ENCODE measurements at places on chromosomes 5 and 9.

DNA sequence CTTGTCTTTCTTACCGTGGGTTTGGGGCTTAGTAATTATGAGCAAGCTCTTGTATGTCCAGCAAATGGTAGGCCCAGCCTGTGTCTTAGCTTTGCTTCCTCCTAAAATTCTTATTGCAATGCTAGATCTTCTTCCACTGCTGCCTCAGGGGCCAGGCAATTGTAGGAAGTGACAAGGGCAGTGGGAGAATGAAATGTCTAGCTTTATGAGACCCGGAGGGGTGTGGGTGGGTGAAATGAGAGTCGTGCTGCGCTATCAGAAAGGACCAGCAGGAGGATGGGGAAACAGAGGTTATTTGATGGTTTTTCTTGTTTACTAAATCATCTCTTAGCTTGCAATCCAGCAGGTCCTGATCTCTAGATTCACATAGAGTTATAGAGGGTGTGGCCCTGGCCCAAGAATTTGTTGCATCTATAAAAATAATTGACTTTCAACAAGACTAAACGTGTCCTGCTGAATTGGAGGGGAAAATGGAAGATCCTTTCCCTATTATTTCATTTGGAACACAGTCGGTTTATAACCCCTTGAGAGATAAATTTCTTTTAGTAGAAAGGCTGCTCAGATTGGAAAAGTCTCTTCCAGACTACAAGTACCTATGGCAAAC is 43.7 kb downstream of the ZNF366 start:
- DNase-seq: no peak

DNA sequence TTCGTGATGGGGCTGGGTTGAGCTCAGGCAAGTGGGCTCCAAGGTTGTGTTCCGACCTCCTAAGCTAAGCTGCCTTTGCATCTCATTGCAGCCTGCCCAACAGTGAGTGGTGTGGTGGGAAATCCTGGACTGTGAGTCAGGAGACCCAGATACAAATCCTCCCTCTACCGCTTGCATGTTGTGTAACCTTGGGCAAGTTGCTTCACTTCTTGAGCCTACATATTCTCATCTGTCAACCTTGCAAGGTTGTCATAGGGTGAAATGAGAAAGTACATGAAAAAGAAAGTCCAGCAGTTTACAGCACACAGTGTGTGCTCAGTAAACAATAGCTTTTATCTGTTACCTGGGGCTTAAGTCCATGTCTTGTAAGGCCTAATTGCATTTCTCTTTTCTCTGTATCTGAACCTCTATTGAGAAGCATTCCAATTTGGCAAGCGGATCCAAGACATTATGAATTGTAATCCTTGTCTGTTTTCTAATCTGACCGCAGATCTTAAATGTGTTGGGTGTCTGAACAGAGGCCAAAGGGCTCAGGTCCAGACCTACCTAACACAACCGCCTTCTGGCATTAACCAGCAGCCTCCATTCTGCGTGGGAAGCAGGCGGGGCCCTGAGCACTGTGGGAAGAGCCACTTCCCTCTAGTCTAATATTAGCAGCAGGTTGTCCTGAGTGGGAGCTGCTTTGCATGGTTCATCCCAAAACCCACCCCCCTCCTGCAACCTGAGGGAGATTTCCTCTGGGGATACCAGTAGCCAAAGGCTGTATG is 1.8 kb upstream of the GALNT12 start:
- DNase-seq: no peak

- DNase-seq: no peak
Measured at GRCh38 chr9:90802386-90802985, 867 bp downstream of the SYK start.

- no peak for DNase-seq
Measured at GRCh38 chr9:121997791-121998190, 95.3 kb downstream of the TTLL11 start.

GRCh38 chr5:119319890-119320289 is 35.9 kb upstream of the TNFAIP8 start:
- no peak for DNase-seq

DNA sequence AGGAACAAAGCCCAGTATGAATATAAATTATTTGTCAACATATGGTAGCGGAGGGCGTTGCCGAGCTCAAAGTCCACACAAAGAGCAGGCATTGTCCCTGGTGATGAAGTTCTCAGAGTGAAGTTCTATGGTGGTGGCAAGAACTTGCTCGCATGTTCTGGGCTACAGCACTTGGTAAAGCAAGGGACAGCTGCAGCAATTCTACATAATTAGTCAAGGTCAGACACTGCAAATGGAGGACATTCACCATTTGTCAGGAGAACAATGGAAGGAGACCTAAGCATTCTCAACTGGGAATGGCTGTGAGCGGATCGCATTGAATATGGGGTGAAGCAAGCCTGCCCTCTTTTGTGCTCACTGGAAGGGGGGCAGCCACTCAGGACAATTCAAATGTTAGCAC is 503.8 kb upstream of the ADAMTS16 start:
- no peak for DNase-seq

- no peak for DNase-seq
Measured at GRCh38 chr5:112339761-112340160, 79.3 kb downstream of the EPB41L4A start.

- DNase-seq: no peak
Measured at GRCh38 chr9:92342825-92343488, 17.2 kb downstream of the CENPP start.

DNA sequence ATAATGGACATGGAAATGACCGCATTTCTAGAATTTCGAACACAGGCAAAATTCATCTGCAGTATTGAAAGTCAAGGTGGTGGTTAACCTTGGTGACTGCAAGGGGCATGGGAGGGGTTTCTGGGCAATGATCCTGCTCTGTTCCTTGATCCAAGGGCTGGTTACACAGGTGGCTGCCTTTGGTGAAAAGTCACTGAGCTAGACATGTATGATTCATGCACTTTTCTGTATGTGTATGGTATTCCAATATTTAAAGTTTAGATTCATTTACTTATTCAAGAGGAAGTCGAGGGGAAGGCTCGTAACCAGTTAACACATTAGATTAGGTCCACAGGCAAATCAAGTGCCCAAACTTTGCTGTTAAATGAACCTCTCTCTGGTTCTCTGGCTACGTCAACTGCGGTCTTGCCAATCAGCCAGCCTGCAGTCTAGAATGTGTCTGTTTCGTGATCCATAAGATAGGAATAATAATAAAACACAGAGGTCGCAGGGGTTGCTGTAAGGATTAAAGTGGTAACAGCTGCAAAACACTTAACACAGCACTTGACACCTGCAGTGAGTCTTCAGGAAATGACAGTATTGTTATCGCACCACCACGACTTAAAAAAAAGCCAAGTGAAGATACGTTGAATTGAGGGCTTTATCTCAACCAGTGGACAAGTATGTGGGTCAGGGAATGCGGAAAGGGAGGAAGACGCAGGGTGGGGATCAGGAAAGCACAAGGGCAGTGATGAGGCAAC is 92.5 kb downstream of the TLE1 start:
- DNase-seq: no peak

GRCh38 chr5:42109006-42109572 is 184.0 kb downstream of the FBXO4 start:
- DNase-seq: no peak

DNA sequence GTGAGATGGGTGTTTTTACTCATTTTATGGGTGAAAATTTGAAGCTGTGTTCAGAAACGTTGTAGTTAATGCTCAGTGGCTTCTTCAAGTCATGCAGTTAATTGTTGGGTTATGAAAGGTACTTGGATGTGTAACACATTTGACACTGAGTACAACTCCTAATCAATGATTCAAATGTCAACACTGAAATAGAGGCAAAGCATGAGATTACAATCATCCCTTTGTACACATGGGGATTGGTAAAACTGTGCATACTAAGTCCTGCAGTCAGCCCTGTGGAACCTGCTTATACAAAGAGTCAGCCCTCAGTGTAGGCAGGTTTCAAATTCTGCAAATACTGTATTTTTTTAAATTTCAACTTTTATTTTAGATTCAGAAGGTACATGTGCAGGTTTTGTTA is 3.3 kb downstream of the ABLIM3 start:
- DNase-seq: no peak

All from NCI-H2029 (cell line).